Cortex of kidney (tissue), 1 donor: ENCODE measurements at places on chromosomes 5 and 9.

- no peak for DNase-seq
Measured at GRCh38 chr5:43038496-43038989, 1.6 kb downstream of the ANXA2R start.

- no peak for DNase-seq
Measured at GRCh38 chr5:103941596-103941995, 379.0 kb upstream of the NUDT12 start.

DNA sequence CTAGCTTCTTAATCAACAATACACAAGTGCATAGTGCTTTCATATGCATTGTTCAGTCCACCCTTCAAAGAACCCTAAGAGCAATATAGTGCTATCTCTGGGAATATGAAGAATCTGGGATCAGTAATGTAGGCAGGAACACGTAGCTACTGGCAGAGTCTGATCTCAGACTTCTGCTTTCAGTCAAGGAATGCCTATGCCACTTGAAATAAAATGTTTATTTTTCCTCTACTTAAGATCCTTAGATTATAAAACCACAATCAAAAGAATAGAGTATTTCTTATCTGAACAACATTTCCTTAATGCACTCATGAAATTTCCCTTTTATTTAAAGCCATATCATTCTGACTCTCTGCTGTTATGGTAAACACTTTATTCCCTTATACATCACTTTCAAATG lies 1407.8 kb upstream of the C9orf72 start:
- DNase-seq: no peak

- DNase-seq: no peak
Measured at GRCh38 chr9:97908705-97909104, 13.6 kb downstream of the TRMO start.

DNA sequence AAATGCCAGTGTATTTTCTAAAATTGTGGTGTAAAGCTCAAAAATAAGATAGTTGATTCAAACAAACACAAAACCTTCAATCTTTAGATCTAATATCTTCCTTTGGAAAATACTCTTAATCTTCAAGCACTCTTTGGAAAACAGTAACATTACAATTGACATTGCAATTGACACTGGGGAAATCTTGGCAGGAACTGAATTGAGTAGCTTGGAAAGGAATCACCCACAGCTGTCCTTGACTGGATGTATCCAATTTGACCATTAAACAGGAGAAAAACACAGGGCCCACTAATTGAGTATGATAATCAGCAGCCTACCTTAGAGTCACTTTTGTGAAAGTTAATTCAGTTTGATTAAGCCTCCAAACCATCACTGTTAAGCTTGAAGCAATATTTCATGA lies 776.7 kb downstream of the DTWD2 start:
- DNase-seq: no peak

DNA sequence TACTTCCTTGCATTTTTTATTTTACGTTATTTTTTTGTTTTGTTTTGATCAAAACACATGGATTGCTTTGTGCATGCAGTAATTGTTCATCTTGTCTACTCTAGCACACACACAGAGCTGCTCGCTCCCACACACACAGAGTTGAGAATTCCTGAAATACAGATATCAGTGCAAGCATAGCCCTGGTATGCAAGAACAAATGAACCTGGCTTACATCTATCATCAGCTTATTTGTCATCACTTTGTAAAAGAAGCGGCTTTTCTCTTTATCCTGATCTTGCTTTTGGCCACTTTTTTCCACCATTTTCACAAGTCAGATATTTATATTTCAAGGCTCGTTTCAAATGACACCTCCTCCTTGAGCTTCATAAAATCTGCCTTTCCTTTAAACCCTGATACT lies 1435.7 kb downstream of the MAT2B start:
- DNase-seq: no peak

DNA sequence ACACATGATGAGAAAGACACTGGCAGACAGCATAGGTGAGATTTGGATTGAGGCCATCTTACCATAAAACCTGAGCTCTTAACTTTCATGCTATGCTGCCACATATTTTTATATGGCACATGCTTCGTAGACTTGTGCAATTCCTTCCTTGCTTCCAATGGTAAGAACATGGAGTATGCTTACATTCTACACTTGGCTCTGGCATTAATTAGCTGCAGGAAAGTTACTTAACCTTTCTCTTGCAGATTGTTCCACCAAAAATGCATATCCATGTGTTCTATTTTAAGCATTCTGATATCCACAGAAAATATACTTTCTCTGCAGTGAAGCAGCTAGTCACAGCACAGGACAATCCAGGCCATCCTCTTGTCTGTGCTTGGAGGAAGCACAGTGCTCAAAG lies 119.4 kb downstream of the MPDZ start:
- no peak for DNase-seq

- DNase-seq: no peak
Measured at GRCh38 chr5:142166754-142167153, 58.2 kb downstream of the NDFIP1 start.

DNA sequence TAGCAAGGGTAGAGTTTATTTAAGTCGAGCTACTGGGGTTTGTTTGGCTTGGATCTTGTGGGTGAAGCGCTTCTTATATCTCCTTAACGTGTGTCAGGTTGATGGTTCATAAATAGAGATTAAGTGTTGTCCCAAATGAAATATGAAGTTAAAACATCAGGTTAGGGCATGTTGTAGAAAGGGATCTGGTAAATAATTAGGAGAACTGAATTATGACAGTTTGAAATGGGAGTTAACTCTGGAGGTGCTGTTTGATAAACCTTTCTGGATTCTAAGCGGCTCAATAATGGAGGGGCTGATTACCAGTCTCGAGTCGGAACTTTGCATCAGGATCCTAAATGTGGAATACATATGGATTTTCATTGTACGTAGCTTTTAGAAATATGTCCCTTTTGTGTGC lies 717.0 kb upstream of the WWC1 start:
- DNase-seq: no peak

DNA sequence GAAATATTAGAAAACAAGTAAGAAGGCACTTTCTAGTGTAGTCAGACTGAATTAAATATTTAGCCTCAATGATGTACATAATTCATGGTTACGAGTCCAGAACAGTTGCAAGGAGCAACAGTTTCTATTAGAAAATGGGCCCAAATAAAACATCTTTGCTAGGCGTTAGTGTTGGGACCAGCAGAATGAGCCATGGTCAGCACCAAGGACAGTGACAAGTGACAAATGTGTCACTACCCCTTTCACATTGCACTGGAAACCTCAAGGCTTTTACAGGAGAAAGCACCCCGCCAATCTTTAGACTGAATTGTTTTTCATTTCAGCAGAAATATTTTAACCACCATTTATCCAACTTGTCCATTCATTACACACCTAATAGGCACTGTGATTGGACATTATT lies 301.3 kb upstream of the ADCY2 start:
- DNase-seq: no peak

DNA sequence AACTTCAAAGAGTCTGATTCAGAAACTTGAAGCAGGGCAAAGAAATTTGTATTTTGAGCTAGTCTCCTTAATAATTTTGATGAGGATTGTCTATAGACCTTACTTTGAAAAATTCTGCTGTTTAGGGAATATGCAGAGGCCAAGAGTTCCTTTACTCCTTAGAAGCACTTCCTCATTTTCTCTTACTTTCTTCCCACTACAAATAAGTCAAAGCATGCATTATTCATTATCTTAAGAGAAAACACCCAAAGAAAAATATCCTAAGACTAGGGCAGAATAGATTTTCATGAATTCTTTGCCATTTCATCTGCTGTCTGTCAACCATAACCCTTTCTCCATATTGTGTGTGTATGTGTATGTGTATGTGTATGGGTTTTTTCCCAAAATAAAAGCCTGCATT lies 307.9 kb downstream of the KCTD16 start:
- no peak for DNase-seq

- no peak for DNase-seq
Measured at GRCh38 chr9:117546894-117547678, 132.2 kb upstream of the ASTN2 start.

DNA sequence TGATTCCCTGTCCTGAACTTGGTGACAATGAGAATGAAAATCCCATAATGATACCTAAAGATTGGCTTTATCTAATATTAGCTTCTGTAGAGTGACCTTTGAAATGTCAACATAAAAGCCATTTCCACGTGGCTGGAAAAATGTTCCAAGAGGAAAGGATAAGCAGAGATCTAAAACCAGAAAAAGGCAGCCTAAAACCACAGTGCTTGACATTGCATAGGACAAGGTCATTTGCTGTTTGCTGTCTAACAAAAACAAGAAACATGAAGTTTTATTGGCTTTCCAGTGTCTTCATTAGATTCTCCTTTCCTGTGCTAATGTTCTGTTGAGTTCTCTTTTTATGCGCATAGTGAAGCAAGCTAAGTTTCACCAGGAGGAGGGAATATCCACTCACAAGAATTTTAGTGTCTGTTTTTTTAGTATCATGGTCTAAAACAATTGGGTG lies 44.6 kb downstream of the CPEB4 start:
- no peak for DNase-seq

DNA sequence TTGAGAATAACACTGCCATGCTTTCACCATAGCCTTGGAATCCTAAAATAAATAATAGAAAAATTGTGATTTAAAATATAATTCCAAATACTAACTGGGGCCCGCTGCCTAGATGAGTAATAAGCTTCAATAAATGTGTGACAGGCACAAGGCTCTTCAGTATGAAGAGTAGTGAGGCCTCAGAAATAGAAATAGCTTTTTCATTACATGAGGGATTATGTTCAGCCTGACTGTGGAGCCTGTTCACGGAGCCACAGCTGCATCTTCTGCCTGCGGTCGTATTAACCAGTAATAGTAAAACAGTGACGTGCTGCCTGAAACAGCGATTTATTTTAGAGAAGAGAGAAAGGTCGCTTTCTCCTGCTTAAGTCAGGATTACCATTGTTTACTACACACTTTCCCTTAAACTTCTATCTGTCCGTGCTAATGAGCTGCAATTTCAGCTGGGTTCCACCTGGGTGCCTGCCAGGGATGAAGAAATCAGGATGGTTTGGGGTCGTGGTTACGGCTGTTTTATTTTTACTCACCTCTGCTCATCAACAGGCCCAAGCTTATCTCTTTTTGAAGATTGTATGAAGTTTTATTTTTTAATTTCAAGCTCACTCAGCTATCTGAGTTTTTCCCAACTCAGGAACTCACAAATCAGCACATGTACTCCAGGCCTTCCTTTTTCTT lies 284.9 kb upstream of the WWC1 start:
- DNase-seq: no peak

- DNase-seq: no peak
Measured at GRCh38 chr5:98791001-98791519, 17.6 kb downstream of the RGMB start.

- no peak for DNase-seq
Measured at GRCh38 chr5:75053304-75054133, 1.2 kb upstream of the GCNT4 start.
